ENCODE measurements at places on chromosomes 13 and 19.
A peak's percentile ranks its signal among the peaks of the same experiment; 100 is the strongest.

DNA sequence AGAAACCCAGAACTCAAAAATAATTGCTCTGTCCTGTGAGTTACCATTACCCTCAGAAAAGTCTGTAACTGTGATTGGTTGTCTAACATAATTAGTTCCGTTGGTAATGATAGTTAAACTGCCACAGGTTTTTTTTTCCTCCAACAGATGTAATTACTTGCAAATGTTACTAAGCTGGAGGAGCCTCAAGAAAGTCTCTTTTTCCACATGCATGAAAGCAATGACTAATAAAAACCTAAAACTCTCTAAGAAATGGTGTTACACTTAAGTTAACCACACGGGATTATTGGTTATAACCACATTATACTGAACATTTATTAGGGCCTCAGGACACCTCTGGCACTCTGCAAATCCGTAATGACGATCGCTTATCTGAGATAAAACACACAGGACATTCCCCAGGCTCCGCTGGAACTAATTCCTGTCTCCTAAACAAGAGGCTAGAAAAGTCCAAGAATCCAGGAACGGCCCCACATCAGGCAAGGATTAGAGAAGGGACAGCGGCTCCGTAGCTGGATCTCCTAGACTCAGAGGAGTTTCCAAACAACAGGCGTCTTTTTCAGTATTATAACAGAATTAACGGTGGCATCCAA lies 753 bp downstream of the ZNF235 start:
- DNase-seq, result peak; percentile 11

GRCh38 chr19:30450835-30451321 lies 78.7 kb downstream of the ZNF536 start:
- DNase-seq, result no peak

- DNase-seq, result no peak
These were observed 1.7 kb upstream of the KLK13 start for GRCh38 chr19:51066393-51067186.

DNA sequence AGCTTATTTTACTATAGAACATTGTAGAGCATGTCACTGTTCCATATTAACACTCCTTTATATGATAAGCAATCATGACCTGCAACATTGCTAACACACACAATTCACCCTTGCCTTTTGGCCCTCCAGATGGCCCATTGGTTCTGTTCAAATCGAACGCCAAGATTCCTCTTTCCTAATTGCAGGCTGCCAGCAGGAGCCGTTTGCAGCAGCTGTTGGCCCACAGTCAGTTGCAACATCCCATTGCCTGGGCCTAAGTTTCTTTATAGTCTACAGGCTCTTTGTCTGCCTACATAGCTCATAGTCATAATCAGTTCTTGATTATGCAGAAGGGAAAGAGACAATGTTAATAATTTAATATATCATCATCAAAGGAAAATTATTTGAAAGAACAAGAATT lies 37.6 kb downstream of the KCTD12 start:
- DNase-seq, result peak; percentile 67

GRCh38 chr13:29594710-29595379 lies 643 bp downstream of the SLC7A1 start:
- peak; percentile 60 for DNase-seq

DNA sequence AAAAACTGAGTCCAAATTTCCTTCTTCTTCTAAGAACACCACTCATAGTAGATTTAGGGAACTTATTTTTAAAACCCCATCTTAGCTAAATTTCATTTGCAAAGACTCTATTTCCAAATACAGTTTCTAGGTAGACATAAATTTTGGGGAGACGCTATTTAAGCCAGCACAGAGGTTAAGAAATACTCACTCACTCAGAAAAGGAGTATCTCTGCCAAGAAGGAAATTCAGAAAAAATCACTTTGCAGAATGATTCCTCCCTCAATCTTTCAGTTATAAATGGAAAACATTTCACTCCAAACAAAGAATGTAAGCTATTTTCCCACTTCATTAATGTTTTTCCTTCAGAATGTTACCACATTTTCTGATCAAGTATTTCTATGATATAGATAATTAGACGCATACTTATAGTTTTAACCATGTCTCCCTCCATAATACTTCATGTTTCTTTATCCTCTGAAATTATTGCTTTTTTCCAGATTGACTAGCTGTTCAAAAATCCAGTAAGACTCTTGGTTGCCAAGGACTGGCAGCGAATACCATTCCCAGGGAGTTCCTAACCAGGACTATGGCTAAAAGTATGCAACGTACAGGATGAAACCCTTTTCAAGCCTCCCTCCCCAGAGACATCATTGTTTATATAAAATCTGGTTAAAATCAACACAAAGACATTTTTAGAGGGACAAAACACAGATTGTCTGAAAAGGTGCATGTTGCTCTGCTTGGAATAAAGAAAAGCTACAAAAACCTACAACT lies 52.5 kb upstream of the RXFP2 start:
- DNase-seq, result no peak

- DNase-seq, result no peak
These were observed 131.4 kb downstream of the TNFRSF19 start for GRCh38 chr13:23701636-23702035.

GRCh38 chr13:48214519-48215121 lies 18.4 kb upstream of the ITM2B start:
- no peak for DNase-seq

GRCh38 chr13:35995136-35995535 lies 136.0 kb downstream of the DCLK1 start:
- DNase-seq, result no peak

DNA sequence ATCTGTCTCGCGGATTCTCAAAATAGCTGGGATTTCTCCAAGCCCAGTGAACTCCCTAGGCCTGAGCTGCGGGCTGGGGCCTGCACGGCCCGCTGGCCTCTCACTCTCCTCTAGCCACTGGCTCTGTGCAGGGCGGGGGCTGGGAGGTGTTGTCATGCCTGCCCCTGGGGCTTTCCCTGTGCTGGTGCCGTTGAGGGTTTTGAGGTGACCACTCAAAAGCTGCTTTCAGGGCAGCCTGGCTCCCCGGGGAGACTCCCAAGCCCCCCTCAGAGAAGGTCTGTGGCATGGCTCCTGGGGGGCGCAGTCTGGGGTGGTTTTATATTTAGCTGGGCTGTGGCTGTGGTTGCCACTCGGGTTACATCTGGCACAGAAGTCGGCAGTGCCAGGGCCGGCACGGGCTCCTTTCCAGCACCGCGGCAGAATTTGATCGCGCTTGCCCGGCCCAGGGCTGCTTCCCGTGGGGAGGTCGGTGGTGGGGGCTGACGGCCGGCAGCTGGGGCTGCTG lies 10.0 kb downstream of the NDUFB7 start:
- DNase-seq, result no peak

GRCh38 chr13:94710881-94711560 lies 1.3 kb downstream of the SOX21 start:
- DNase-seq, result peak; percentile 69

GRCh38 chr13:111227405-111227804 lies 93.0 kb upstream of the TEX29 start:
- no peak for DNase-seq

- no peak for DNase-seq
These were observed 156.8 kb upstream of the SOX1 start for GRCh38 chr13:111909971-111910671.

DNA sequence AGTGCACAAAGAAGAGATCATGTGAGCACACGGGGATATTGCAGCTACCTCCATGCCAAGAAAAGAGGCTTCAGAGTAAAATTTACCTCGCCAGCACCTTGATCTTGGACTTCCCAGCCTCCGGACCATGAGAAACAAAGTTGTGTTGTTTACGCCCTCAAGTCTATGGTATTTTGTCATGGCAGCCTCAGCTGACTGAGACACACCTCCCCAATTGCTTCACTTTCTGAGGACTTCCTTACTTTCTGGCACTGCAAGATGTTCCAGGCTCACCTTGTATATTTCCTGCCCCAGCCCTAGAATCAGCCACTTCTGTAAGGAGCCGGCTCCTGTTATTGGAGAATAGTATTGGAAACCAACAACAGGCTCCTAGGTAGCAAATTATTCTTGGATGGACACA lies 6.6 kb upstream of the CEBPG start:
- DNase-seq, result no peak

DNA sequence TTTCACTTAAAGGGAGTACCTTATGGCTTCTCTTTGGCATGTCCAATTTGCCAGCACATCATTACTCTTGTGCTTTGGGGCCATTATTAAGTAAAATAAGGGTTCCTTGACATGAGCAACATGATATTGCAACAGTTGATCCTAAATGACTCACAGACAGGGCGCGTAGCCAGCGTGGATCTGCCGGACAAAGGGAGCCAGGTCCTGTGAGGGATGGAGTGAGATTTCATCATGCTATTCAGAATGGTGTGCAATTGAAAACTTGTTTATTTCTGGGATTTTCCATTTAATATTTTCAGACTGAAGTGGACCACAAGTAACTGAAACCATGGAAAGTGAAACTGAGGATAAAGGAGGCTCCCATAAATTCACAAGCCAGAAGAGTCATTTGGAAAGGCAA lies 48.6 kb upstream of the WASF3 start:
- no peak for DNase-seq

GRCh38 chr13:40999416-40999815 lies 19.7 kb downstream of the ELF1 start:
- DNase-seq, result no peak

- DNase-seq, result no peak
These were observed 179.8 kb upstream of the RFC3 start for GRCh38 chr13:33637978-33638743.

- DNase-seq, result no peak
These were observed 636 bp upstream of the RNF225 start for GRCh38 chr19:58394821-58395219.

GRCh38 chr13:98571955-98572662 lies 4.8 kb downstream of the STK24 start:
- DNase-seq, result peak; percentile 73

GRCh38 chr19:46903458-46903857 lies 42.7 kb downstream of the ARHGAP35 start:
- DNase-seq, result no peak

DNA sequence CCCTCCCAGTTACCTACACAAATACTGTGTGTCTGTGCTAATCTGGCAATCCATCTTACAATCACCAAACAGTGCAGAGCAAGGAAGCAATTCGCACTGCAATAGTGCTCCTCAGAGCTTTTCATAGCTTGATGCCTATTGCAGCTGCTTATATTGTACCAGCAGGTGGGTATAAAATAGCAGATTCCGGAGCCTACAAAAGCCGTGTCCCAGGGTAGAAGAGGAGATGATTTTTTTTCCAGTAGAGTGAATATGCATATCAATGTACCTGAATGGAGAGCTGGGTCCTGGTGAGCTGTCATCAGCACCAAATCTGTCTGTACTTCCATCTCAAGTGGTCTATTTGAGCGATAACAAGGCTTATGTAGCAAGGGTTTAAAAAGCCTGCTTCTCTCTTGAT lies 668.4 kb downstream of the DIAPH3 start:
- DNase-seq, result no peak

DNA sequence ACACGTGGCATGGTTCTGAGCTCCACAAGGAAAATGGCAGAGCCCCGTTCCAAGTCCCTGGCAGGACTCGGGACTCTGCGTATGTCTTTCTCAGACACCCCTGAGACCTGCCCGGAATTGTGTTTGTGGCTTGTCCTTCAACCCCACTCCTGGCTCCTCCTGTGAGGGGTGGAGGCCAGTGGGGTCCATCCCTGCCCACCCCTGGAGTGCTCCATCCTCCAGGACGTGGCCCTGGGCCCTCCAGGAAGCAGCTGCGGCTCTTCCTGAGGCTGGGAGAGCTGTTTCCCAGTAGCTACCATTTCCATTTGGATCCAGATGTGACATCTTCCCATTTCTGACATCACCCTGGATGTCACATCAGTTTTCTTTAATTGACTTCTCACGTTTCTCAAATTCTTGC lies 118.7 kb upstream of the C1QTNF9B start:
- DNase-seq, result no peak

DNA sequence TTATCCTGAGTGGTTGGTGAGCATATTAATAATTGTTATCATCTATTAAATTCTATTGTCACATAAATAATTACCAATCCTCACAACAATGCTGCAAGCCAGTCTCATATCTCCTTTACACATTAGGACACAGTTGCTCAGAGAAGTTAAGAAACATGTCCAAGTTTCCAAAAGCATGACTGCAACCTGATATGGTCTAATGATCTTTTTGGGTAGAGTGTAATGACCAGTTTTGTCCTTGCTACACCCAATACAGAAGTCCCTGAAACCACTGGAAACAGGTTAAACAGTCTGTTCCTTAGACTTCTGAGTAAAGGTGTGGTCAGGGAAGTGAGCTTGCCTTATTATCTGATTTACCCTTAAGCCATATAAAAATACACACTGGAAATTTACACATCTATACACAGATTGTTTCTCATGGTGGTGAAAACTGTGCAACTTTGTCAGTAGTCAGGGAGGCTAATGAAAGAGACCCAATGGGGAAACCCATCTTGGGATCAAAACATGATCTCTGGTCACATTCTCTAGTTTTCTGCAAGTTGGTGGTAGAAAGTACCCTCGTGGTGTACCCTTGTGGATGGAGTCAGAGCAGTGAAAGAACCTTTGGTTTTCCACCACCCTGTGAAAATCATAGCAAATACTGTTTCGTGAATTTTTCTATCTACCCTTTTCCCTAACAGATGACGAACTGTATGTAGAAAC lies 146.0 kb upstream of the KLF12 start:
- no peak for DNase-seq

GRCh38 chr13:49622174-49622946 lies 5.9 kb upstream of the ARL11 start:
- no peak for DNase-seq

GRCh38 chr13:92346046-92346445 lies 880.6 kb upstream of the GPC6 start:
- no peak for DNase-seq

DNA sequence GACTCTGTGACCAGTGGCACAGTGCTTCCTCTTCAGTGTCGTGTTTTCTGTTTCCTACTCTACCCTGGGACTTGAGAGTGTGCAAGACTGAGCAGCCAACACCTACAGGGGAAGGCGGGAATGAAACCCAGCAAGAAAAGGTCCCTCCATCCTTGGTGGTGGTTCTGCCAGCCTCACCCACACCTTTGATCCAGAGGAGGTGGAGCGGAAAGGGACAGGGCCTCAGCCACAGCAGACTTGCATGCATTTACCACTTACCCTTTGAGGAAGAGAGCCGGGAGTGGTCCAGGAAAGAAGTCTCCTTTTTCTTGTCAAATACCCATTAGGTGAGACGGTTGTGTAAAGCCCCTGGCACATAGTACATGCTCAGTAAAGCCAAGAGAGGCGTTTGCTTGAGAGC lies 164.8 kb upstream of the ZNF536 start:
- DNase-seq, result no peak

DNA sequence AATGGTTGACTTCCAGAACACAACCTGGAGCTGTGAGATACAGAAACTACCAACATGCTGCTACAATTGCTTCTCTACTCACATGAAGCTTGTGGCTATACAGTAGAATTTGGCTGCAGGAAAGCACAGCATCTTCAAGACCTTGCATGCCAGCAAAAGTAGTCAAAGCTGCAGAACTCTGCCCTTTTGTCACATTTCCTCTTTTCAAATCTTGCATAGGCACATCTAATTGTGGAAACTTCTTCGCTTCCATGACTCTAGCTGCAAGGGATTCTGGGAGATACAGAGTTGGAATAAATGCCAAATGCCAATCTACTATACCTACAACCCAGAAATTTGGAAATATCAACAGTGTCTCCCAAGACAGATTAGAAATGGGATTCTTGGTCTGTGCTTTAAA lies 462.2 kb downstream of the FOXO1 start:
- no peak for DNase-seq

- no peak for DNase-seq
These were observed 274.1 kb upstream of the EDNRB start for GRCh38 chr13:78192716-78193115.
